Stimulated activated CD4-positive, alpha-beta T cell treated with anti-CD3 and anti-CD28 coated beads, Interleukin-4, amount 100 ng/mL, for 4 hours (primary cell): ENCODE measurements at places on chromosomes 1 and 21.

- DNase-seq: no peak
These were observed 122.3 kb downstream of the XCL2 start for GRCh38 chr1:168421399-168422004.

- no peak for DNase-seq
These were observed 82.6 kb downstream of the MAB21L3 start for GRCh38 chr1:116193768-116194167.

DNA sequence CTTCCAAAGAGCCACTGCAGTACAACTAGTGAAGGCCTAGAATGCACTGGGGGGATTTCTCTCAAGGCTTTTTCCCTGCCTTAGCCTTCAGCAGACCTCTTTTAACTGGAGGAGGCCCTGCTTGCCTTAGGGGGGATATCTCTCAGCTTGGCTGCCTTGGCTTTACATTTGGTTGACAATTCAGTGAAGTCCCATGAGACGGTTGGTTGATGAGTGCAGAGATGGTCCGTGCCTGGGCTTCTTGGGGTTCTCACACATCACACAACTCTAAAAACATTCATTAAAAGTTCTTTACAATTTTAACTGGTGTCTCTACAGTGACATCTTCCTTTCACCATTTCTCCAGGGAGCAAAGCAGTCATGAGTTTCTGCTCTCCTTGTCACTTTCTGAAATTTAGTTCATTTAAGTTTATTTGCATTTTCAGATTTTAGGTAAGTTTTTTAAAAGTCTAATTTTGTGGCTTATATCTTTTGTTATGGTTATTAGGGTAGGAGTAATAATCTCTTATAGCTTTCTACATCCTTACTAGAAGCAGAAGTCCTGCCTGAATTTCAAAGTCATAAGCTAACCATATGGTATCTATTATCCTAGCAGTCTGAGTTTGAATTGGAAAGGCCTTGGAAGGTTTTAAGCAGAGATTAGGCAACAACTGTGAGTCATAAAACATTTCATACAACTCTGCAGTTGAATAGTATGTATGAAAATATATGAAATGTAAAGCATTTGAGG, 487.6 kb downstream of the DPYD start:
- no peak for DNase-seq

GRCh38 chr21:38679534-38679933, 126.2 kb upstream of the ETS2 start:
- no peak for DNase-seq

DNA sequence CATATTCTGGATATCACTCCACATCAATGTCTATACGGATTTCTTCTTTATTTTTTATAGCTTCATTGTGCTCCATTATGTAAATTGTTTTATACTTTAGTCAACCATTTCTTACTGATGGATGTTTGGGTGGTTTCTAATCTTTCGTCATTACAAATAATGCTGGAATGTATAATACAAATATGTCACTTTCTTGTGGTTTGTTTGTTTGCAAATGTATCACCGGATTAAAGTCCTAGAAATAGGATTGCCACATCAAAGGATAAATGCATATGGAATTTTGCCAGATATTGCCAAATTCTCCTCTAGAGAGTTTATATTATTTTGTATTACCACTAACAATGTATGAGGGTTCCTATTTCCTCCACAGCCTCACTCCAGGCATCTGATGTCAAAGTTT, 48.7 kb upstream of the PRDM2 start:
- DNase-seq: no peak
